ENCODE measurements at places on chromosomes 12 and 14.

DNA sequence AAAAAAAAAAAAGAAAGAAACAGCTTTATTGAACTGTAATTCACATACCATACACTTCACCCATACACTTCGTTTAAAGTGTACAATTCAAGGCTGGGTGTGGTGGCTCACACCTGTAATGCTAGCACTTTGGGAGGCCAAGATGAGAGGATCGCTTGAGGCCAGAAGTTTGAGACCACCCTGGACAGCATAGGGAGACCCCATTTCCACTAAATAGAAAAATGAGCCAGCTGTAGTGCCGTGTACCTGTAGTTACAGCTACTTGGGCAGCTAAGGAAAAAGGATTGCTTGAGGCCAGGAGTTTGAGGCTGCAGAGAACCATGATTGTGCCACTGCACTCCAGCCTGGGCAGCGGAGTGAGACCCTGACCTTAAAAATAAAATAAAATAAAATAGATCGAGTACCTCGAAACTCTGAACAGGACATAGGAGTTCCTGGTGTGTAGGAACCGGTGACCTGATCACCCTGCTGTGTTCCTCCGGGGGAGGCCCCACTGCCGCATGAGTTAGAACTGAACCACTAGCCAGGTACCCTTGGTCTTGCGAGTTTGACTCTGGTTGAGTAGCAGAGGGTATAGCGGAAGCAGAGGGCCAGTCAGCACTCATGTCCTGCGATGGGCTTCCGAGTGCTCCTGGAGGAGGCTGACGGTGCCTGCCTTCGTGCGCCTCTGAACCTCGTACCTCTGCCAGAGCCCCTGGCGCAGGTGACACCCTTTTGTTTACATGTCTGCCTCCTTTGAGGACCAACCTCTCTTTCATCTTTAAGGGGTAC, 80.0 kb downstream of the B4GALNT3 start:
- DNase-seq: no peak

DNA sequence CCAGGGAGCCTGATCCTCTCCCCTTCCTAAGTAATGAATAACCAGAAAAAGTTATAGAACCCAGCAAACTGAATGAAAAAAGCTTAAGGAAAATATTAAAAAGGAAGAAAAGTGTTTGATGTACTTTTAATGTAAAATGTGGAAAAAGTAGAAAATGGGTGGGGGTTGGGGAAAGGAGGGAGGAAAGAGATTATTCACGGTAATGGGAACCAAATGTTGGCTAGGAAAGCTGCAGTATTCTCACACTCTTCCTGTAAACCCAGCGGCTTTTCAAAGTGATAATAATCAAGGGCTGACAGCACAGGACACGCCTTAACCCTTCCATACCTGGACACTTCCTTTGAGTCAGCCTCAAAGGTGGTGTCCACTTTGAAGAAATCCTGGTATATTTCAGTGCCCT, 139.2 kb downstream of the TGFB3 start:
- DNase-seq: no peak

DNA sequence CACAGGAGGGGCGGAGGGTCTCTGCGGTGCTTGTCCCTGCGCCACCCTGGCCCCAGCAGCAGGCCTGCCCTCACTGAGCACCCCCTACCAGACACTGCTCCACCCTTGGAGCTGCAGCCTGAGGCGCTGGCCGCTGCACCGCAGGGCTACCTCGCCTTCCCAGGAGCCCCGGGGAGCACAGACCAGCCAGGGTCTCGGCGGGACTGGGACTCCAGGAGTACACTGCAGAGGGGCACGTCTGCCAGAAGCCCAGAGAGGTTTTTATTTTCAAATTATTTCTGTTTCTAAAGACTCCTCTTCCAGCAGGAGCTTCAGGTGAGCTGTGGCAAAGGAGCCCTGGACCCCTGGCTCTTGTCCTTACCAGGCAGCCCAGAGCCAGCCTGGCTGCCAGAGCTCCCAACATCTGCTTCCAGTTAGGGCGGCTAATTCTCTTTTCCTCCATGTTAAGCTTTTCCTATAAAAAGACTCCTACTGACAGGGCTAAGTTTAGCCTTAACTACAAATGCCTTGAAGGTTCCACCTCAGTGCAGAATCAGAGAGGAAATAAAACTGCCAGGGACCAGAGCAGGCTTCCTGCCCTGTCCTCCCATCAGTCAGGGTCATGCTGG, 26.4 kb downstream of the DEGS2 start:
- no peak for DNase-seq

DNA sequence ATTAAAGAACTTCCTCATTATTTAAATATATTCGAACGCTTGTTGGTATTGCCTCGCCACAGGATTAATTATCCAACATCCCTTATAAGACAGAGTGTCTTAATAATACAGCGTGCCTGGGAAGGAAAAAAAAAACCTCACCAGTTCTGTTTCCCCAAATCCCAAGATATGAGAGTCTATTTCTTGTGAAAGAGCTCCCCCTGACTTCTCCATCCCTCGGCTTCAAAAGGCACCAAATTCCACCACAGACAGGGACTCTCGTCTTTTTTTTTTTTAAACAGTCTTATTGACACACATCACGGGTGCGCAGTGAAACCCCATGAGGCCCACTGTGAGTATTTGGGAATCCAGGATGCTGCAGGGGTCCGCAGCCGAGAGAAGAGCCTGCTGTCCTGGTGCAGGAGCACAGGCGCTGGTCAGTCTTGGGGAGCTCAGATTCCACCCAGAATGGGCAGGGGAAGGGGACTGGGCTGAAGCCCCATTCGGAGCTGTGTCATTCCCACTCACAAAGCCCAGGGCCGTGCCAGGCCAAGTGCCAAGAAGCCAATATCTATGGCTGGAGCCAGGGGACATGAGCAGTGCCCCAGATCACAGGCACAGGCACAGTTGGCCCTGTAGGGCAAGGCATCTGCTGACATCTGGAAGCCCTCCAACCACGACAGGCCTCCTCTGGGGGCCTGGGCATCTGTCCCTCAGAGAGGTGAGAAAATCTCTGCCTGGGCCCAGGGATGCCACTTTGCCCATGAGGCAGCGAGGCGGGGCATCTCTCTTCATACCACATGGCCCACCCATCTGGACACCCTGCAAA, 71.9 kb downstream of the BCL11B start:
- DNase-seq: no peak

GRCh38 chr12:18502422-18502968, 235.3 kb downstream of the PLCZ1 start:
- DNase-seq: no peak

DNA sequence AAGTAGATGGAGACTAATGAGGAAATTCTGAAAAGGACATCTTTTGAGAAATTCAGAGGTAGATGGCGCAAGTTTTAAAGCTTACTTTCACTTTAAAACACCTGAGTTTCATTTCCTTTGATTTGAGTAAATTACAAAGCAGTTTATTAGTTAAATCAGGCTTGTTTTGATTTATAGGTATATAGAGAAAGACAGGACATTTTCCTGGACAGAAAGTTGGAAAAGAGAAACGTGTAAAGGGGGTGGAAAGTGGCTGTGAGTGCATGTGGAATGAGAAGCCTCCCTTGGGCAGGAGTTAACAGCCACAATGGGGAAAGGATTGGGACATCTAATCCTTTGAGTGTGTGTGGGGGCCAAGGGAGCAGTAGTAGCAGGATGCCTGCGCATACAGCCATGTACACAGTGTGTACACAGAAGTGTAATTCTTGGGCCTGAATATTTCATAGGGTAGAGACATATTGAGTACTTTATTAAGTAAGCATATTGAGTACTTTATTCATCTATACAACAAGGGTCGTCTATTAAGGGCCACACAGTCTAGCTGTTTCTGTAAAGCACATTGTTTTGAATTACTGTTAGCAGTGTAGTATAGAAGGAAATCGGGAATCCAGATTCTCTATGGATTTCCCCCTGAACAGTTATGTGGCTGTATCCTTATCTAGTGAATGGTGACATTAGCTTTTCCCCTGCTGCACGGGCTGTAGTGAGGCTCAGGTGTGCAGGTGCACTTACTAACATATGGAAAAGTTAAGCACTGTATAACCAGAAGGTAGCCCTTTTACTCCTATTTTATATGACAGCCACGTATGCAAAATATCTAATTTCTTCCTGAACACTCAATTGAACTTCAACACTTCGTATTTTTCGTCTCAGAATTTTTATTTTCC, 19.1 kb downstream of the MARK3 start:
- no peak for DNase-seq

DNA sequence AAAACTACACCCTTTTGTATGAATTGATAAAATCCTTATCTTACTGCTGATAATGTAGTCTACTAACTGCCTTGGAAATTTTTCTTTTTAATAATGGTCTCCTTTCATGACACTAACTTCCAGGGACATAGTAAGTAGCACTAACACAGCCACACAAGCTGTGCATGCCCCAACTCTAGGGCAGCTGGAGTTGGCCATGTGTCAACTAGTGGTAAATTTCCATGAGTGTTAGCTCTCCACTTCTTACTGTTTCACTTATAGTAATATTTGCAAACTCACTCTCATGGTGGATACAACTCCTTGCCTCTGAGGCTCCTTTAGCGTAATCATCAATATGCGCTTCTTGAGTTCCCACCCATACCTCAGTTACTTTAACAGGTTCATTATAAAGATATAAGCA, 38.0 kb downstream of the LGR5 start:
- no peak for DNase-seq

- DNase-seq: no peak
These were observed 5.3 kb downstream of the GSC start for GRCh38 chr14:94764573-94764972.

- DNase-seq: no peak
These were observed 24.3 kb downstream of the PPM1H start for GRCh38 chr12:62910549-62911169.

DNA sequence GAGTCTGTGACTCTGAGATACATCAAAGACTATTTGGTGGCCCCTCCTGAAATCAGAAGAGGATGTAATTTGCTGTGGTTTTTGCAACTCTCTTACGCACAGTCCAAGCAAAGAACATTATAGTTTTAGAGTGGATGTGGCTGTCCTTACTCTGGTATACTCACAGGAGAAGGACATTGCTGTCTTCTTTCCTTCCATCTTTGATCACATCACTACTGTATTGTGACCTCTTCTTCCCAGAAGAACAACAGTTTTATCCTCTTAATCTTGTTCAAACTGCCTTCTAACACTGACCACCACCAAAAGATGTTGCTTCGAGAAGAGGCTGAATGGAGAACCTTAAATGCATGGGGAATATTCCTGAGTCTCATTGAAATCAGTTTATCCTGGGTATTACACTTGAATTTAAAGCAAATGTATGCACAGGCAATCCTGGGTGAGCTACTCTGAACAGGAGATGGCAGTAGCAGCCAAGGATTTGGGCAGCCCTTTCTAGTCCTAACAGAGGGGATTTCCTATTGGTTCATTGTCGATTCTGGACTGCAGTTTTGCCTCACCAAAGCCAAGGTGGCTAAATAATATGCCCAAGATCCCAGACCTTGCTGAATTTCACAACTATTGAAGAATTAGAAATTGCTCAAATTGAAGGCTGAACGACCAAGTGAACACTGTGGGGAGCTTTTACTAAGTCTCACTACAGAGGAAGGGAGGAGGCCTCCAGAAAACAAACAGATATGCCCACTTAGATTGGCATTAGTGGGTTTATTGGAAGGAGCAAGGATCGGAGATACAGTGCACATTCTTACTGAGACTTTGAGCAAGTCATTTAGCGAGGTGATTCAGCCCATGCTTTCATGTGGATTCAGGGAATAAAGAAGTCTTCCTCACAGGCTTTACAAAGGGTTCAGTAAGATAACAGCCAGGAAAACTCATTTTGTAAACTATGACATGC, 282.8 kb downstream of the PAWR start:
- no peak for DNase-seq

GRCh38 chr12:98699586-98699985, 54.5 kb downstream of the APAF1 start:
- DNase-seq: no peak

DNA sequence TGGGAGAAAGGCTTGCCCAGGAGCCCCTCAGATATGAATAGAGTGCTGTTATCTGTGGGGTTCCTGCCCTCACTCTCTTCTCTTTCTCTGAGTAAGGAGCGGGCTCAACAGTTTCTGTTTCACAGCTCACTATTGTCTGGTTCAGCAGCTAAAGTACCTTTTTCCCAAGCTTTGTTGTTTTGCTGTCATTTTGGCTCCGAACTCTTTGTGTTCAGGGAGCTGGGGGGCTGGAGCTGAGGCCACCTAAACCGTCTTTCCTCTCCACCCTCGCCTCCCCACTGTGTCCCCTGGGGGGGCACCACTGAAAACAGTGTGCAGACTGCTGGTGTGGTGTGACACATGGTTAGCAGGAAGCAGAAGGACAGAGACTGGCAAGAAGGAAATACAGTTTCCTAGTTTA, 51.4 kb downstream of the FBXW8 start:
- DNase-seq: no peak

DNA sequence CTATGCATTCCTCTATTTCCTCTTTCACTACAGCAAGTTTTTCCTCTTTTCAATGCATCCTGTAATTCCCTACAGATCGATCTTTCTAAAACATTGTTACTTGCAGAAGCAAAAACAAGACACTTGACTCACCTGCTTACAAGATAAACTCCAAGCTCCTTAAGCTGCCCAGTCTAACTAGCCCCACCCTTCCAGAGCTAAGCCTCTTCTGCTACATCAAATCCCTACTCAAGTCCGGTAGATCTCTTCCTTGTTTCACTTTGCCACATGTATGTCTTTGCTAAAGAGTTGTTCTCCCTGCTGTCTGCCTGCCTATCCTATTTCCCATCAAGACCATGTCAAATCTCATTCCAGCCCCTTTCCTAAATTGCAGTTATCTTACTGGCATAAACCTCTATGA, 724.8 kb downstream of the C12orf50 start:
- no peak for DNase-seq

- no peak for DNase-seq
These were observed 33.0 kb downstream of the BEGAIN start for GRCh38 chr14:100554082-100554677.

GRCh38 chr12:113186666-113187325, 1.3 kb downstream of the RITA1 start:
- DNase-seq: no peak

- DNase-seq: no peak
These were observed 676 bp downstream of the MRPL42 start for GRCh38 chr12:93468008-93468371.

- no peak for DNase-seq
These were observed 24.3 kb upstream of the ANO2 start for GRCh38 chr12:5969156-5969973.

Measured in activated CD8-positive, alpha-beta memory T cell treated with anti-CD3 and anti-CD28 coated beads, Interleukin-2, amount 50 U/mL, for 48 hours (primary cell).